ENCODE measurements at places on chromosomes 1 and 21.
A peak's percentile ranks its signal among the peaks of the same experiment; 100 is the strongest.

DNA sequence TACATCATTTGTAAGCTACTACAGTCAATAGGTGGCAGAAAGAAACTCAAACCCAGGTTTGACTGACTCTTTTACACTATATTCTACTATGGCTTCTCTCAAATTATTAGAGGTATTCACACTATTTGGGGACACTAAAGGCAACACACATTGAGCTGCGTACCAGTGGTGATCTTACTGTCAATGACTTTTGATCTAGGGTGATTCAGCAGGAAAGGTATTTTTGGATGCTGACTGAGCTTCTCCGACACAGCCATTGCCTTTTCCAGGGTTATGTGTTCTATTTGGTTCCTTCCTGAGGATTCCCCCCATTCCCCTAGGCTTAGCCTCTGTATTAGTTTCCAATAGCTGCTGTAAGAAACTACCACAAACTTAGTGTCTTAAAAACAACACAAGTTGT lies 73.2 kb upstream of the JAK1 start:
- no peak for DNase-seq

GRCh38 chr1:16143566-16144324 lies 12.1 kb downstream of the EPHA2 start:
- DNase-seq, result no peak

DNA sequence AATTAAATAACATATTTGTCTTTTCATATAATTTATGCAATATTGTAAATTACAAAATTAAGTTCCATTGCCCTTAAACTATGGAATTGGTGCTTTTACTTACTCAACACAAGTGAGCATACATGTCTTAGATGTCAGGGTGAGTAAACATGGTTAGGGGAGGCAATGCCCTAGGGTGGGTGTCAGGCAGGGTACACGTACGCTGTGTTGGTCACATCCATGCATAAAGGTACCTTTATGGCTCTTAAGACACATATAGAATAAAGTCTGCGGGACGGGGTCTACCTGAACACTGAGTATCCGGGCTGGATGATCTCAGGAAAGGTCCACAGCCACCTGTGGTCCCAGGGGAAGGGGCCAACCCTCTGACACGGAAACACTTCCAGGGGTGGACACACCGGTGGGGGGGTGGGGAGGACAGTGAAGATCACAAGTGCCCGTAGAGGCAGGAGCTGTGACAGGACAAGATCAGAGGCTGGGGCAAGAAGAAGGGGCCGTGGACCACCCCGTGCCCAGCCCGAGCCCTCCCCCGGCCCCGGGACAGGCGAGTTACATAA lies 720 bp downstream of the LIN9 start:
- DNase-seq, result no peak

DNA sequence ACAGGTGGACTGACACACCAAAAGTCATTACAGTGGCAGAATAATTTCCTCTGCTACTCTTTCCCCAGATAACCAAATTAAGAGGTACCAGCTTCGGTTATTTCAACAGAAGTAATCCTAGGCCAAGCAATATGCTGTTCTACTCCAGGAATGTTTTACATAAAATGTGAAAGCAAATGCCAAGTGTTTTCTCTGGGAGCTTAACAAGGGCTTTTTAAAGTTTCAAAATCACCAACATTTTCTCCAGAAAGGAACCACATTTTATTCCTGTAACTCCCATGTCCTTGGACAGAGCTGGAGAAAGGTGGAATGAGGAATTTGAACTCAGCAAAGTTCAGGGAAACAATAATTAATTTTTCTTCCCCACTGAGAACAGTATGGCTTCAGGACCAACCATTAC lies 27.2 kb downstream of the CNN3 start:
- no peak for DNase-seq

GRCh38 chr1:74763807-74764206 lies 30.9 kb downstream of the TYW3 start:
- no peak for DNase-seq

DNA sequence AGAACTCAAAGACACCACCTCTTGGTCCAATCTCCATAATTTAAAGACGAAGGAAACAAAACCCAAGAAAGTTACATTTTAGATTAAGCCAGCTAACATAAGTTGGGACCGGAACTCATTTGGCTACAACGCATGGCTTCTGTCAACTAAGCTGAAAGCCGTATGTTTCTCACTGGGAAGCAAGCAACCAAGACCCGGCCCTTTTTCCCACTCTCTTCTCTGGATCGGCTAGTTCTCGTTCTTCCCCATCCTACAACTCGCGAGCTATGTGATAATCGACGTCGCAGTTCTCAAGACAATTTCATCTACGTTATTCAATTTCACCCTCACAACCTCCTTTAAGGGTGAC lies 601 bp downstream of the CCT8 start:
- DNase-seq, result no peak

DNA sequence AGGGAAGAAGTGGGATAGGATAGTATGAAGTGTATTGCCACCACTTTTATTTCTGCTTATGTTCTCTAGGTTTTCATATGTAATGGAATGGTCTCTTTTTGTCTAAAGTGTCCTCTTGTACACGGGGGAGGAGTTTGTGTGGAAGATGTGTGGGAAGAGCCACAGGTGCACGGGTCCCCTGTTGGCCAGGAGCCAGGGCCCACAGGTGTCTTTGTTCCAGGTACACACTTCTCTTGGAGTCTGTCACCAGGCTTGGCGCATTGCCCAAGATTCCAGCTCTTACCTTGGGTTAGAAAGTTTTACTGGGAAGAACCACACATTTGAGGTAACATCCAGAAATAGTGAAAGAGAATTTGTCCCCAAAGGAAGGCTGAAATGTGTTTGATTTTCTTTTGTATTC lies 10.5 kb downstream of the TENT5C start:
- no peak for DNase-seq

- DNase-seq, result peak; percentile 66
Observed at GRCh38 chr1:25622531-25622930, 5.9 kb downstream of the MAN1C1 start.

GRCh38 chr1:224357626-224358124 lies 996 bp downstream of the CNIH4 start:
- DNase-seq, result no peak

GRCh38 chr21:39386899-39387298 lies 38.0 kb upstream of the HMGN1 start:
- DNase-seq, result no peak

- peak; percentile 79 for DNase-seq
Observed at GRCh38 chr1:182601416-182601786, 2.8 kb downstream of the RGS16 start.

- DNase-seq, result peak; percentile 91
Observed at GRCh38 chr1:226125097-226125630, 61.4 kb downstream of the ACBD3 start.

- DNase-seq, result peak; percentile 2
Observed at GRCh38 chr1:61051719-61052394, 30.5 kb upstream of the NFIA start.

GRCh38 chr1:241819340-241819866 lies 28.6 kb upstream of the EXO1 start:
- DNase-seq, result no peak

DNA sequence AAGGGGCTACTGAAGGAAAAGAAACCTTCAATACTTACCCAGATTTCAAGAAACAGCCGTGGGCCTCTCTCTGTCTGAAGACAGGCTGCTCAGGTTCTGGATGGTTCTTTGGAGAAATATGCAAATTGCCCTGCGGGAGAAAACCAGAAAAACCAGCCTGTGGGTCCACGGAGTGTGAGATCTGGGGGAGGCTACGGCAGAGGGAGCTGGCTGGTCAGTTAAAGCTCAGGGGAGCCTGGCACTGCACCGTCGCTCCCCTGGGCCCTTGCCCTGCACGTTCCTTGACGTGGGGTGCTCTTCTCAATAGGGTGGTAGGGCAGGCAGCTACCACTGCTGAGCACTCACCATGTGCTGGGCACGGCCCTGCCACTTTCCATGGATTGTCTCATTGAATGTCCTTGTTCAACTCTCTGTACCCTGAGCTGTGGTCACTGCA lies 12.7 kb downstream of the TMCO4 start:
- DNase-seq, result no peak

- no peak for DNase-seq
Observed at GRCh38 chr1:35845766-35846165, 37.2 kb upstream of the AGO1 start.

GRCh38 chr1:26529405-26529654 lies 231 bp upstream of the RPS6KA1 start:
- DNase-seq, result no peak

GRCh38 chr21:40143822-40144525 lies 276.7 kb downstream of the PCP4 start:
- DNase-seq, result peak; percentile 17

DNA sequence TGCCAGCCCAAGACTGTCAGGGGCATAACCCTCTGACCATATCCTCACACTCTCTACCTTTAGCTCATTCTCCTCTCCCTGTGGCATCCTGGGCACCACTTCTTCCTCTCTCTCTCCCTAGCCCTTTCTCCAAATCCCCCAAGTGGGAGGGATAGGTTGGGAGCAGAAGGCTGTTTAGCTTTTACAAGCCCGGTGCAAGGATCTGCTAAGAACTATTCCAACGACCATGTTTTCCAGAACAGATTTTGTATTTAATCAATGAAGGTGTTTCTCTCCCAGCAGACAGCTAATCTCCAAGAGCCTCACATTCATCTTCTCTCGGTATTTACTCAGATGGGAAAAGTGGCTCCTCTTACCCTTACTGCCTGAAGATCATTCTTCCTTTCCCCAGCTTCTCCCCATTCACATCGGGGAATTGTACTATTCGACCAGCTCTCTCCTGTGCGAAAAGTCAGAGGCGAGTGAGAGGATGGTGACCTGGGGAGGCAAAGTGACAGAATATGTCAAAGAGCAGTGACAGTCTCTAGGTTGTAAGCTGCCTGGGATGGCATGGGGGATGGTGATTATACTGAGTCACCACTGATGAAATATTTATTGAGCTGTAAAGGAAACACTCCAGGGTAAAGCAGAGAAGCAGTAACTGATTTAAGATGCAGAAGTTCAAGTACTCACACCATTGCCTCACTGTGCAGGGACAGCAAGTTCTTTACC lies 47.0 kb upstream of the RBM15 start:
- no peak for DNase-seq

- DNase-seq, result no peak
Observed at GRCh38 chr1:231028682-231029081, 11.4 kb downstream of the FAM89A start.

DNA sequence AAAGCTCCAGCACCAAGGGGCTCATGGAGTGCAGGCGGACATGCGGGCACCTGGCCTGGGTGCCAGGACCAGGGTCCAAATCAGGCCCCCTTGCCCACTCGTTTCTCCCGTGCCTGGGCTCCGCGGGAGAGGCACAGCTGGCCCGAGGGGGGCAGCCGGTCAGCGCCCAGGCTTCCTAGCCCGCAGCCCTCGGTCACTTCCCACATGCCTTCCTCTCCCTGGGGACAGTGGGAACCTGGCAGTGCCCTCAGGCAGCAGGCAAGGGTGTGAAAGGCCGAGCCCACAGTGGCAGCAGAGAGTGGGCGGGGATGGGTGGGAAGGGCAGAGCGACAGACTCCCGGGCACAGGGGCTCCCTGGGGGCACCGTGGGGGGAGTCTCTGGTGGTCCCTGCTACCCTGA lies 69.8 kb downstream of the MEGF6 start:
- no peak for DNase-seq

DNA sequence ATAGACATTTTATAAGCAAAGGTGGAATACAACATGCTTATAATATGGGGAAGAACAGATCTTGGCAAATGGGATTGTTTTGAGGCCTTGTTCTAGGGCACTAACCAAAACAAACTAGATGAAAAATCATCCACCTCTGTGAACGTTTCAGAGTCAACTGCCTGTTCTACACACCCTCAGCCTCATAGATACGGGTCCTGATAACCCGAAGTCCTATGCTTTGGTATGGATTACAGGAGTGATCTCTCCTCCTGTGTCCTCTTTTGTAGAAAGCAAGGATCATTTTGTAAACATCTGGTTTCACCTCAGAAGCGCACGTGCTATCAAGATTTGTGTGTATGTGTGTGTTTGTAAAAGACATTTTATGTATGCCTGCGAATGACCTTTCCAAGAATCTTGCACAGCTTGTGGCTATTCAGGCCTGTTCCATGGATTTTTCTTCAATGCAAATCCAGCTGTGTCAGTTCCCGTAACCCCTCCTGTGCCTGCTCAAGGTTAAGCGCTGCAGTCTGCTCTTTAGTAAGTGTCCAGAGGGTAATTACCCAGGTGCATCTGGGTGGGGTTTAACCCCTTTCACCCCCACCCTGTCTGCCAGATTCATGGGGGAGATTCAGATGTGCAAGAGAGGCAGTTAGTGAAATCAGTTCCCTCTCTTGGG lies 132.4 kb downstream of the ROR1 start:
- no peak for DNase-seq

DNA sequence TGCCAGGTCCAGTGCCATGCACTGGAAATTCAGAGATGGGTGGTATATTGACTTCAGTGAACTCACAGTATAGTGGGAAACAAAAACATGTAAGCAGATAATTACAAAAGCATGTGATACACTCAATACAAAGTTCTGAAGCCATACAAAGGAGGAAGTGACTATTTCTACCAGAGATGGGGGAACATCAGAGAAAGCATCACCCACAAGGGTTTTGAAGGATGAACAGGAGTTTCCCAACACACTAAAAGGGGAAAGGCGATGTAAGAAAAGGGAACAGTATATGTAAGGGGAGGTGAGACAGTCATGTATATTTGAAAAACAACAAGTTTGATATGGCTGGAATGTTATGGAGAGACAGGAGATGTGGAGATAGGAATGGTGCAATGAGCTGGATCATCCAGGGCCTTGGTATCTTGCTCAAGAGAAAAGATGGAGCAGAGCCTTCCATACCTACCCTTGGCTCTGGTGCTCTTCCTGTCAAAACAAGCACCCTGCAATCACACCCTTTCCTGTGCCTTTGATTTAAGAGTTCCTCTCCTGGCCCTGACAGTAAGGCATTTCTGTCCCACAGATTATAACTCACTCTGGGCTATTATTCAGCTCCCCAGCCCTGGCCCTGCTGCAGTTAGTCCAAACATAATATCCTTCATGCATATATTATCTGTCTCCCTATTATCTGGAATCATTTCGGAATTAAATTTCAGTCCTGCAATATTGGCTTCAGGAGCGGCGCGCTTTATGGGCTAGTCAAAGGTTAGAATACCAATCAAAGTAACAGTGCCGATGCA lies 60.5 kb downstream of the DMAP1 start:
- DNase-seq, result no peak

DNA sequence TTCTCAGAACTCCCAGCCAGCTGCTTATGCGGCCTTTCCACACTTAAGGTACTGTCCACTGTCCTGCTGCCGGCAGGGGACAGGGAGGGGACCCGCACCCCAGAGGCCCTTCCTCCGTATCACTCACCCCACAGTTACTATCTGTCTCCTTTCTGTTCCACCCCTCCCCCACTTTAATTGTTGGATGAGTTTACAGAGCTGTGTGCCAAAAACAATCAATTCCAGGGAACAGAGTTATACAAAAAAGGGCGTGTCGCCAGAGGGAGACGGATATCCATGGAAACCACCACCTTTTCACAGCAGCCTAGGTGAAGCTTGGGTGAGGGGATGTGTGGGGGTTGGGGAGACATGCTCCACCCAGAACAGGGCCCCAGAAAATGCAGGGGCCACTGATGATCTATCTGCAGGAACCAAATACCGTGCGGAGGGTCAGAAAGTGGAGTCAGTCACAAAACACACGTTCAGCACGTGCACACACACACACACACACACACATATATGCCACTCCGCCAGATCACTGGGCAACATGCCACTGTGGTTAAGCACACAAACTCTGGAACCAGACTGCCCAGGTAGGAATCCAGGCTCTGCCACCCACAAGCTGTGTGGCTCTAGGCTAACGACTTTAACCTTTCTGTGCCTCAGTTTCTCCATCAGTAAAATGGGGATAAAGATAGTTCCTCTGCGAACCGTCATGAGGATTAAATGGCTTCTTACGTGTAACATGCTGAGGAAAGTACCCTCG lies 30.5 kb downstream of the CASZ1 start:
- no peak for DNase-seq

- no peak for DNase-seq
Observed at GRCh38 chr1:216005916-216006315, 417.3 kb downstream of the USH2A start.
